Ovary (tissue), 10 donors: ENCODE measurements at places on chromosomes 1 and 21.

- DNase-seq = peak; percentile 25
Measured at GRCh38 chr1:55284856-55285255, 69.7 kb upstream of the USP24 start.

DNA sequence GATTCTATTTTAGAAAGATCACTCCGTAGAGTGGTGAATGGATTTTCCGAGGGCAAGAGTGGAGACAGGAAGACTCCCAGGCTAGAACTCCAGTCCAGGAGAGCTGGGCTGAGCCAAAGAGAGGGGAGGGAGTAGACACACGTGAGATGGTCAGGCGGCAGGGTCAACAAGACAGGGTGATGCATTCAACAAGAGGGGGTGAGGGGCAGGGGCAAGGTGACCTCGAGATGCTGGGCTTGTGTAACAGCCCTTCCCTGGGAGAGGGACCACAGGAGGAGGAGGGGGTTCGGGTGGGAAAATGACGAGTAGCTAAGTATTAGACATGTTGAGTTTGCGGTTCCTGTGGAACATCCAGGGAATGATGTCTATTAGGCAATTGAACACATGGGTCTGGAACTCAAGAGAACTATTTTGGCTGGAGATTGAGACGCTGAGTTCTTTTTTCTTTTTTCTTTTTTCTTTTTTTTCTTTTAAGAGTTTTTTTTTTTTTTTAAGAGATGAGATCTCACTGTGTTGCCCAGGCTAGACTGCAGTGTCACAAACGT, 13.3 kb downstream of the RSPO1 start:
- no peak for DNase-seq

DNA sequence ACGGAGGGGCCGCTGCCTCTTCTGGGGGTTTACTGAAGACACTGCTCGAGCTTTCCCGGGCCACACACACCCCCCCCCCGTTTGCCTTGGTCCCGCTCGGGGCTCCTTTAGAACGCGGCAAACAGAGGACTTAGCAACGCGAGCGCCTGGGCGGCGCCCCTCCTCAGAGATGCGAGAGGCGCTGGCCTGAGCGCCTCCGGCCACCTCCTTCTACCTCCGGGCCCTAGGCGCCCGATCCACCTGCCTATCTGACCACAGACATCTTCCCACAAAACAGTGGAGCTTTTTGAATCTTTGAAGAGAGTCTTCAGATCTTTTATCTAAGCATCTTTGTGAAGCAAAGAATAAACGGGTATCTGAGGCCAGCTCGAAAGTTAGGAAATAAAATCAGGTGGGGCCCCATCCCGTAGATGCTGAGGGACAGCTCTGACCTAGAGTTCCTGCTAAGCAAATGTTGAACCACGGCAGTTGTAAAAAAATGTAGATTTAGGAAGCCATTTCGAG, 436 bp upstream of the TTLL7 start:
- DNase-seq = peak; percentile 56

DNA sequence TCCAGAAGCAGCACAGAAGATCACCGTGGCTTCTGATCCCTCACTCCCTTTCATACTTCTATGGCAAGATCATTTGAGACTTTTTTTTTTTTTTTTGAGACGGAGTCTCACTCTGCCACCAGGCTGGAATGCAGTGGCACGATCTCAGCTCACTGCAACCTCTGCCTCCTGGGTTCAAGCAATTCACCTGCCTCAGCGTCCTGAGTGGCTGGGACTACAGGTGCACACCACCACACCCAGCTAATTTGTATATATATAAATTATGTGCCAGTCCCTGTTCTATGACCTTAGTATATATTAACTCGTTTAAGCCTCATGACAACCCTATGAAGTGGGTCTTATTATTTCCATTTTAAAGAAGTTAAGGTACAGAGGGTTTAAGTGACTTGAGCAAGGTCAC, 298.5 kb downstream of the VAV3 start:
- no peak for DNase-seq

GRCh38 chr21:28257276-28257675, 735.4 kb downstream of the LTN1 start:
- DNase-seq = no peak

- no peak for DNase-seq
Measured at GRCh38 chr1:156002188-156002911, 18.4 kb downstream of the SSR2 start.

GRCh38 chr1:175380521-175381300, 188.1 kb upstream of the KIAA0040 start:
- DNase-seq = no peak

DNA sequence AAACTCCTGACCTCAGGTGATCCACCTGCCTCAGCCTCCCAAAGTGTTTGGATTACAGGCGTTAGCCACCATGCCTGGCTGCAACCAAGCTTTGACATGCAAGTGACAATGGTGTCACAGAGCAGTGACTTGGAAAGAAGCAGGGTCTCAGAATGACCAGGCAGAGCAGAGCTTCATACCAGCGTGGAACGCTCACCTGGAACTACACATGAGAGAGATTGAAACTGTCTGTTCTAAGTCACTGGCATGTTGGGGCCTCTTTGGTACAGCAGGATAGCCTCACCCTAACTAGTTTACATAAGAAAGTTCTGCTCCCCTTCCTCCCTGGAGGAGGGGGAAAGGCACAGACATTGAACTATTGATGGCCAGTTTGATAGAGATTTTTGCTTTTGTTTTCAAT, 47.5 kb upstream of the ITPKB start:
- no peak for DNase-seq

DNA sequence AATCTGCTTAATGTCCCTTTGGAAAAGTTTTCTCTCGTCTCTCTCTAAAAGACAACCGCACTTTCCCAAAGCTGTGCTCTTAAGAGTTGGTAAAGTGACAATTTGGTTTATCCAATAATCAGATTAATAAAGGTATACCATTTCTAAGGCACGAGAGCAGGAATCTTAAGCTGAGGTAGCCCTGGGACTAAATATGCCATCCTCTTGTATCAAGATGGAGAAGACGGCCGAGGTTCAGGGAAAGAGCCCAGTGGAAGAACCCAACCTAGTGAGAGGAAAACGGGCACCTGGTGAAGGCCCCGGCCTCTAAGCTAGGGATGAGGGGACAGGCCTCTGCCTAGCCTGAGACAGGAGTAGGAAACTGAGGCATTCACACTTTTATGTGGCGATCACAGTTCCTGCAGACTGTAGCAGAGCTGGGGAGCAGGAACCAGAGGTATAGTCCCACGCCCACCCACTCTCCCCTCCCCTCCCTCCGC, 334 bp upstream of the SARS1 start:
- no peak for DNase-seq

DNA sequence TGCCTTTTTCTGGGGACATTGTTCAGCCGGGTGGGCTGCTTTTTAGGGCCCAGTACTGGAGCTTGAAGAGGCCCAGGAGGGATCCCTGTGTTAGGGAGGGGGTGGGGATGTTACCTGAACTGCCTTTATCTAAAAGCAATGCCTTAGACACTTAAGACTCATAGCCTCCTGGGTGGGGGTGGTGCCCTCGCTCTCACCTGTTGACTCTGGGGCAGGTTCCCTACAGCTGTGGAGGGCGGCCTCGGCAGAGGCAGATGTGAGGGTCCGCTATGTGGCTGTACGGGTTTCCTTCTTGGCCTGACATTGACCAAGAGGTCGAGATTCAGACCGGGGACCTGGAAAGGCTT, 716 bp downstream of the INAVA start:
- DNase-seq = no peak

DNA sequence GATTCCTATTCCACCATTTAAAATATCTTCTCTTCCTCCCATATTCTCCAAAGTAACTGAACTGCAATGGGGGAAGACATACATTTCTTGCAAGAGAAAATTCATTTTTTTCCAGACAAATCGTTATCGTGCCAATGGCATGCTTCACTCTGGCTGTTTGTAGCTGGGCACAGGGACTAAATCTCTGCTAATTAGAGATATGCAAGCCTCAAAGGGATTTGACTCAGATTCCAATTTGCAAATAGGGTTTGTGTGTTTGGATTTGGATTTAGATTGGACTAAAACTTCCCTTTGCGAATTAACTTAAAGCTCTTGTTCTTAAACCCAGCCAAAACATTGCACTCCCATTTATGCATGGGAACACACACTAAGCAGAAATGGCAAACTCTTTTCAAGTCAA, 276.2 kb upstream of the DUSP10 start:
- DNase-seq = no peak

- DNase-seq = no peak
Measured at GRCh38 chr1:52595061-52595460, 7.1 kb upstream of the GPX7 start.

- DNase-seq = no peak
Measured at GRCh38 chr1:108141621-108142020, 58.5 kb downstream of the SLC25A24 start.

- no peak for DNase-seq
Measured at GRCh38 chr1:218424502-218424901, 79.4 kb downstream of the TGFB2 start.

DNA sequence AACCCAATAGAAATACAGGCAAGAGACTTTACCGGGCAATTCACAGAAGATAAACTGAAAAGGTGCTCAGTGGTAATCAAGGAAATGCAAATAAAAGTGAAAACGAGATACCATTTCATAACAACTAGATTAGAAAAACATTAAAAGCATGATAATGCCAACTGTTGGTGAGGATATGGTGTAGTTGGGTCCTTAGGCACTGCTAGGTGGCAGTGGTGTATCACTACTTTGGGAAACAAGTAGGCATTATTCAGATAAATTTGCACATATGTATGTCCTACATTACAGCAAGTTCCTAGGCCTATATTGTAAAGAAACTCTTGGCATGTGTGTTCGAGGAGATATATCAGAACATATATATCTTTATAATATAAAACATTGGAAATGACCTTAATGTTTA, 31.0 kb downstream of the AZIN2 start:
- DNase-seq = no peak

- DNase-seq = no peak
Measured at GRCh38 chr1:107777664-107778047, 187.3 kb downstream of the VAV3 start.
